ENCODE measurements at places on chromosomes 13 and 19. TPM values are rescaled to one million over a fixed set of nuclear protein-coding genes. Genes with fewer than 3 reads are reported as not detected.

- DNase-seq = no peak
Measured at GRCh38 chr13:30601836-30602235, 15.9 kb upstream of the USPL1 start.

The IGFL2 gene
- not detected for total RNA-seq

DNA sequence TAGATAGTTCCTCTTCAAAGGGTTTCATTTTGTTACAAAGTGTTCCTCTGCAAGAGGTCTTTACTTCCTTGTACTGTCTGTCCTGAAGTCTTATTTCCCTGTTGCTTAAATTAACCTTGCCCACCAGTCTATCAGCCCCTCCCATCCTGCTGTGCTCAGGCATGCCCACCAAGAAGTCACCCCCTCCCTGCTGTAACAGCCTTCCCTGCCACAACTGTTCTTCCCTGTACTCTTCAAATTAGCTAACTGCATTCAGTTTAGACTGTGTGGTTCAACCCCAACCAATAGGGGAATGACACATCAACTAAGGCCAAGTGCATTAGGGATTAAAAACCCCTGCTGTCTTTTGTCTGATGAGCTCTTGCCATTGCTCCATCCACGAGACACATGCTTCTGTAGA, 34.4 kb upstream of the ZNF562 start:
- no peak for DNase-seq

GRCh38 chr13:91649456-91649855, 251.0 kb downstream of the GPC5 start:
- DNase-seq = no peak

- no peak for DNase-seq
Measured at GRCh38 chr13:110760611-110761010, 47.1 kb downstream of the ING1 start.

DNA sequence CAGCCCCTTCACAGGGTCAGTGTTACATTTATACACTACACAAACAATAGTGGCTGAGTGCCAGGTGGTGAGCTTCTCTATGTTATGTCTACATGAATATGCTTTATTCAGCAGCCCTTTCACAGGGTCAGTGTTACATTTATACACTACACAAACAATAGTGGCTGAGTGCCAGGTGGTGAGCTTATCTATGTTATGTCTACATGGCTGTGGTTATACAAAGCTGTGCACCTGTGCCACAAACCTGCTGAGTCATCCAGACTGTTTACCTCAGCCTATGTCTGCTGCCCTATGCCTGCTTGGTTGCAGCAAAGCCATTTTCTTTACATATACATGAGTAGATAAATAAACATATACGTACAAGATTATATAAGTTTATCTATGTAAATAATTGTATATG, 76.5 kb downstream of the ZNF726 start:
- no peak for DNase-seq

The SARS2 gene
- 30.6 TPM for total RNA-seq

DNA sequence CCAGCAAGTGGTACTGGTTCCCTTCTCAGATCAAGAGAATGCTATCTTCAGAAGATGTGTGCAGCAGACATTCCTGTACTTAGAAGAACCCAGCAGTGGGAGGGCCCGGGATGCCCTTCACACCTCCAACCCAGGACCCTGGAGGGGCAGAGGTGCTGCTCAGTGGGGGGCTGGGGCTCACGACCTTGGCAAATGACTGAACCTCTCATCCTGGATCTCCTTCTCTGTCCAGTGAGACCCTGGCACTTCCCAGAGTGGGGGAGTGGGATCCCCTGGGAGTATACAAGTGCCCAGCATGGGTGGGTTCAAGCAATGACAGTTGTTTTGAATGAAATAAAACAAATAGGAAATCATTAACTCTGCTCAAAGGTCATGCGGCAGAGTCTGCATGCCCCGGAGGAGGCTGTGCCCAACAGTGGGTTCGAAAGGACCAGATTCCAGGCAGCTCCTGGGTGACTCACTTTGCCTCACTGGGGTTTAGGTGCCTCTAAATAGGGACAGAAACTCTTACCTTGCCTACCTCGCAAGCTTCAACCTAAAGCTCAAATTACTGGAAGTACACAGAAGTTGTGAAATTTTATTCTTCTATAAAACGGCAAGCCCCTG, 26.9 kb downstream of the GGACT start:
- DNase-seq = no peak

DNA sequence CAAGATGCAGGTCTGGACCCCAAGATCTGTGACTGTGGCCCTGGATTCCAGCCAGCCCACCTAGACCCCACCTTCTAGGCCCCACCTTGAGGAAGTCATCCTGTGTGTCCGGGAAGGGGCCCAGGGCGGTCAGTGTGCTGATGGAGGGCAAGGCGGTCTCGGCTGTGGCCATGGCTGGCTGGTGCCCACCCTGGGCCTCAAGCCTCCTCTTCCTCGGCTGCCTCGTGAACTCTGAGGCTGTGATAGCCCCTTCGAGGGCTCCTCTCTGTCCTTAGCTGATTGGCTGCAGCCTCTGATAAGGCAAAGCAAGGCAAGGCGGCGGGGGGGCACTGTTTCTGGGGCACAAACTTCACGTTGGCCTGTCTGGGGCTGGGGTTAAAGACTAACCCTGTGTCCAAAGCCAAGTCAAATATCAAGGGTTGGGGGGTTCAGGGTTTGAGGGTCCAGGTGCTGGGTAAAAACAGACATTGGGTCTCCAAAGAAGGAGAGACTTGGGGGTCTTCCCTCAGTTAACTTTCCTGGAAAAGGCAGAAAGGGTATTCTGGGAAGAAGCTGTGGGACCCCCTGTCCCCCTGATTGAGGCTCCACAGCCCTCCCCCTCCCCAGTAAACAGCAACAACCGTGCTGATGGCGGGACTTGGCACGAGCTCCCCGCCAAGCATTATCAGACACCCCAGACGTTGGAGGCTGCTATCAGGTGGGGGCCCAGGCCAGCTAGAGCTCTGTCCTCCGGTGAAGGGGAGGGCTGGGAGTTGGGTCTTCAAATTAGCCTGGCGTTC, at the start of gene KLF1:
TSS of gene KLF1 (minus strand) at position 233 of the 779 bp plus-strand sequence. CDS start at position 172, 61 bp downstream.
- DNase-seq = no peak

The ERICH4 gene
- not detected for total RNA-seq

The STAP2 gene
- total RNA-seq = 32.3 TPM

The FXYD7 gene
- total RNA-seq = 0.94 TPM

DNA sequence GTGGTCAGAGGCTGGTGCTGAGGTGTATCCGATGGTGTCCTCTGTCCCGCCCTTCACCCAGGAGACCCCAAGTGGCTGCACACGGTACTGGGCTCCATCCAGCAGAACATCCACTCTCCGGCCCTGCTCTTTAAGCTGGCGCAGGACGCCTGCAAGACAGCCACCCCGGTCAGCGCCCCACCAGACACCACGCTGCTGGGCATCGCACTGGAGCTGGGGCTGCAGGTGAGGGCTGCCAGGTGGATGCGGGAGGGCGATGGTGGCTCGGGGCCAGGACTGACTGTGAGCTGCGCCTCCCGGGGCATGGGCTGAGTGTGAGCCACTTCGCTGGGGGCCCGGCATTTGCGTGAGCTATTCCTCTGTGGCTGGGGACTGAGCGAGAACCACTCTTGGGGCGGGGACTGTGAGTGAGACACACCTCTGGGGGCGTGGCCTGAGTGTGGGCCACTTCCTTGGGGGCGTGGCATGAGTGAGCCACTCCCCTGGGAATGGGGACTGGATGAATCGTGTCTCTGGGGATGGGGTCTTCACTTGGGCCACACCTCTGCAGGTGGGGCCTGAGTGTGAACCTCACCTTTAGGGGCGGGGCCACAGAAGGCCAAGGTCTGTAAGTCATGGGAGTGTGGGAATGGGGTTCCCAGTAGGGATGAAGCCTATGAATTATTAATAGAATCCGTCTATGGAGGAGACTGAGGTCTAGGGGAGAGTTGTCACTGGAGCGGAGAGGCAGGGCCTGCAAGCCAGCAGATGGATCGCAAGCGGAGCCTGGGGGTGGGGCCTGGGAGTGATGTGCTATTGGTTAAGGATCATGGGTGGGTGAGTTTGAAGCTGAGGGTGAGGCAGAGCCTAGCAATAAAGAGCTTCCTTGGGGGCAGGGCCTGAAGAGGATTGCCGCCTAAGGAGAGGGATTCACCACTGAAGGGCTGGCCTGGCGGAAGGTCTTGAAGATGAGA, 30.5 kb downstream of the ZSWIM4 start:
- DNase-seq = peak; percentile 73

- DNase-seq = no peak
Measured at GRCh38 chr13:110312339-110313031, 5.4 kb downstream of the COL4A2 start.

DNA sequence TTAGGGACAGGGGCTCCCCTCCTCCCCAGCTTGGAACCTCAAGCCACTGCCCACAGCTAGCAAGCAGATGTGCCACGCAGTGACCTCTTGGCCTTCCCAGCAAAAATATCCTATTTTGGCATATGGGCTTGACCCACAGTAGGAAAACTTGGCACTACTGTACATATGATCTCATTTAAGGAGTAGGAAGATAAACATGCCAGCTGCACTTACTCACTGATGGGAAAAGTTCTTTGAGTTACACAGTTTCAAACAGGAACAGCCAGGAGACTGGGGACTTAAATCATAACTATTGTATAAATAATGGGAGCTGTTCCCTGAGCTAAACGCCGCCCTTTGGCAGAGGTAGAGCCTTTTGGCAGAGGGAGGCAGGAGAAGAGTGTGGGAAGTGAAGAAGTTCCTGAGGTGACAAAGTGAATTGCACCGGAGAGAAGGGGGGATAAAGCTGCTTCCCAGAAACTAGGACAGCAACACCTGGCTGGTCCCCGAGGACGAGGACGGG, 6.1 kb downstream of the SACS start:
- no peak for DNase-seq

DNA sequence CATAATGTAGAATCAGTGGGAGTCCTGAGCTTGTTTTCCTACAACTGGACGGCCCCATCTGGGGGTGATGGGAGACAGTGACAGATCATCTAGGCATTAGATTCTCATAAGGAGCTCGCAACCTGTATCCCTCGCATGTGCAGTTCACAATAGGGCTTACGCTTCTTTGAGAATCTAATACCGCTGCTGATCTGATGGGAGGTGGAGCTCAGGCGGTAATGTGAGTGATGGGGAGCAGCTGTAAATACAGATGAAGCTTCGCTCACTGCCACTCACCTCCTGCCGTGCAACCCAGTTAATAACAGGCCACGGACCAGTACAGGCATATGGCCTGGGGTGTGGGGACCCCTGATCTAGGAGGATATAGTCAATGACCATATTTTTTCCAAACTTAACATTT, 38.8 kb downstream of the RCBTB1 start:
- DNase-seq = no peak

The ONECUT3 gene
- total RNA-seq = not detected

- DNase-seq = no peak
Measured at GRCh38 chr19:2208975-2209374, 27.2 kb downstream of the PLEKHJ1 start.

DNA sequence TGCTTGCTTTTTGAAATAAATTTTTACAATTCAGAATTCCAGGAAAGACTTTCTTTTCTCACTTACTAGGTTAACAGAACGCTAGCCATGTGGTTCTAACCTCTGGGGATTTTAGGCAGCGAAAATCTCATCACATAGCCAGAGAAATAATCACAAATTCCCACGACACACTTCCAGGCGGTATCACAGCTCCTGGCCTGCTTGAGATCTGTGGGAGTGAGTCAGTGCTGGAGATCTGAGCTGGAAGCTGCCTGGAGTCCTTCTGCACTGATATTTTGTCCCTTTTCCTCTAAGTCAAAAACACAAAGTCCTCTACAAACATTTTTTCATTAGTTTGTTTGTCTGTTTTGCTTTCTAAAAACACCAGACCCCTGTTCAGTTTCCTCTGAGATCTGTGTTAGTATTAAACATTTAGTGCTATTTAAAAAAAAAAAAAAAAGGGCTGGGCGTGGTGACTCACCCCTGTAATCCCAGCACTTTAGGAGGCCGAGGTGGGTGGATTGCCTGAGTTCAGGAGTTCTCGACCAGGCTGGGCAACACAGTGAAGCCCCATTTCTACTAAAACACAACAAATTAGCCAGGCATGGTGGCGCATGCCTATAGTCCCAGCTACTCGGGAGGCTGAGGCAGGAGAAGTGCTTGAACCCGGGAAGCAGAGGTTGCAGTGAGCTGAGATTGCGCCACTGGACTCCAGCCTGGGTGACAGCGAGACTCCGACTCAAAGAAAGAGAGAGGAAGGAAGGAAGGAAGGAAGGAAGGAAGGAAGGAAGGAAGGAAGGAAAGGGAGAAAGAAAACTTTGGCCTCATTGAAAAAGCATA, 12.2 kb upstream of the UBE2L5 start:
- no peak for DNase-seq

The SRRM5 gene
- total RNA-seq = 0.28 TPM

The KCTD4 gene
- 0.22 TPM for total RNA-seq

GRCh38 chr13:93955904-93956303, 523.6 kb downstream of the DCT start:
- no peak for DNase-seq

DNA sequence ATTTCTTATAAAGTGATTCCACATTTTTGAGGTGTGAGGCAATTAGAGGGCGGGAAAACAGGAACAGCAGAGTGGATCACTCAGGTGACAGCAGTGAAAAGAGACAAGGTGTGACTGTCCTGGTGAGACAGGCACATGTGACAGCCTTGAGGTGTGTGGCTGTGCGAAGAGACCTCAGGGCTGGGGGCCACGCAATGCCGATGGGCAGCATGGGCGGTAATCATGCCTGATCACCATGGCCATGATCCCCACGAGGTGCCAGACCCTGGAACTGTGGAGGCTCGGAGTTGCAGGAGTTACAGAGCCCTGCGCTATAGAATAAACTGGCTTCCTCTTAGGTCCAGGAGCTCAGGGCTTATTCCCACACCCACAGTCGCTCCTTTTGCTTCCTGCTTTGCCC, 2.0 kb downstream of the SPACA6 start:
- DNase-seq = no peak

DNA sequence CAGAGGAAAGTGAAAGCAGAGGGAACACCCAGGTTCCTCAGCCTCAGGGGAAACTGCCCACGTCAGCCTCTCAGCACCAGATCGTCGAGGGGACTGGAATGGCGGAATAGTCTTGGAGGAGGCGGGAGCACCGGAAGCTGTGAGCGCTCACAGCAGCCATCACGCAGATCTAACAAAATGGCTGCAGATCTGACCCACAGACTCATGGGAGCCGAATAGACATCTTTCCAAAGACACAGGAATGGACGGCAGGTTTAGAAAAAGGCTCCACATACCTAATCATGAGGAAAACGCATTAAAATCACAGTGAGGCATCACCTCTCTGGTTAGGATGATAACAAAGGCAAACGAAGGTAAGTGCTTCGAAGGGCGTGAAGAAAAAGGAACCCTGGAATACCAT, 11.8 kb upstream of the LILRA2 start:
- no peak for DNase-seq

- DNase-seq = no peak
Measured at GRCh38 chr13:97245011-97245410, 22.9 kb downstream of the MBNL2 start.

- no peak for DNase-seq
Measured at GRCh38 chr19:39432677-39433025, 3.1 kb downstream of the RPS16 start.

The KLK5 gene
- total RNA-seq = 0.88 TPM

- DNase-seq = no peak
Measured at GRCh38 chr13:108470921-108471320, 158.5 kb upstream of the MYO16 start.

The ZNF66 gene
- 5.8 TPM for total RNA-seq

DNA sequence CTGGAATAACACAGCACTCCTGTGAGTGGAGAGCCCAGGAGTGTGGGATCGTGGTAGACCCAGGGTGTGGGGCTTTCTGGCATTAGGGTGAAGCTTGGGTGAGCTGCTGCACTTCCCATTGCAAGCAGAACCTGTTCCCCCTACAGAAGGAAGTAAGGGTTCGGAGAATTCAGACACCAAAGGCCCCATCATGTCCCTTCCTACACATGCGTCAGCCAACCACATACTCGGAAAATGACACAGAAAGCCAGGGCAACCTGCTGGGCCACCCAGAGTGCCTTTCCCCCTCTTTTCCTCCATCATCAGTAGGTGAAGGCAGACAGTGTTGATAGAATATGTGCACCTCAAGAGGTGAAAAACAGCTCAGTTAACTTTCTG, 42.9 kb downstream of the GGACT start:
- no peak for DNase-seq
